Sigmoid colon (tissue), 7 donors: ENCODE measurements at places on chromosomes 6 and 20. TPM values are rescaled to one million over a fixed set of nuclear protein-coding genes. Genes with fewer than 3 reads are reported as not detected.

The HAO1 gene
- not detected for total RNA-seq

The HTR1B gene
- total RNA-seq: 0.68 TPM

GRCh38 chr6:130183271-130184222 is 39.2 kb downstream of the SAMD3 start:
- no peak for DNase-seq

DNA sequence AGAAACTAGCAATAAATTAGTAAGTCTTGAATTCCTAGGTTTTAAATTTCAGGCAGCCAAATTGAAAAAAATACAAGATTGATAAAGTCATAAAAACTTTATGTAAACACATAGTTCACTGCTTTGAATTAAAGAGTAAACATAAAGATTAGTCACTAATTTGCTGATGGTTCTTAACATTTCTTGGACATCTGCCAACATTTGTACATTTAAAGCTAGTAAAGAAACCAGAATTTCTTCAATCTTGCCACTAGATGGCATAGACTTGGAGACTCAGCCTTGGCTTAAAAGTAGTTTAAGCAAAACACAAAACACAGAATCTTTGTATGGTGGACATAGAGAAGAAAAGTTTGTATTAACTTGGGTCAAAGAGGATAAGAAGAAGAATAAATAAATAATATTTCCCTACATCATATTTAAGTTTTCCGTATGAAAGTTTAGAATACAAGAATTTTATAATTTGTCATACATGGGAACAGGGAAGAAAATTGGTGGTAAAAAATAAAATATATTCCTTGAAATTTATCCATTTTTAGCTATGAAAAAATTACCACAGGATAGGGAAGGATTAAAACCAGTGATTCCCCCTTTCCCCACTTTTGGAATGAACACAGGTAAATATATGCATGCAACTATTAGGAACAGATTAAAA is 41.7 kb upstream of the FAM135A start:
- no peak for DNase-seq

DNA sequence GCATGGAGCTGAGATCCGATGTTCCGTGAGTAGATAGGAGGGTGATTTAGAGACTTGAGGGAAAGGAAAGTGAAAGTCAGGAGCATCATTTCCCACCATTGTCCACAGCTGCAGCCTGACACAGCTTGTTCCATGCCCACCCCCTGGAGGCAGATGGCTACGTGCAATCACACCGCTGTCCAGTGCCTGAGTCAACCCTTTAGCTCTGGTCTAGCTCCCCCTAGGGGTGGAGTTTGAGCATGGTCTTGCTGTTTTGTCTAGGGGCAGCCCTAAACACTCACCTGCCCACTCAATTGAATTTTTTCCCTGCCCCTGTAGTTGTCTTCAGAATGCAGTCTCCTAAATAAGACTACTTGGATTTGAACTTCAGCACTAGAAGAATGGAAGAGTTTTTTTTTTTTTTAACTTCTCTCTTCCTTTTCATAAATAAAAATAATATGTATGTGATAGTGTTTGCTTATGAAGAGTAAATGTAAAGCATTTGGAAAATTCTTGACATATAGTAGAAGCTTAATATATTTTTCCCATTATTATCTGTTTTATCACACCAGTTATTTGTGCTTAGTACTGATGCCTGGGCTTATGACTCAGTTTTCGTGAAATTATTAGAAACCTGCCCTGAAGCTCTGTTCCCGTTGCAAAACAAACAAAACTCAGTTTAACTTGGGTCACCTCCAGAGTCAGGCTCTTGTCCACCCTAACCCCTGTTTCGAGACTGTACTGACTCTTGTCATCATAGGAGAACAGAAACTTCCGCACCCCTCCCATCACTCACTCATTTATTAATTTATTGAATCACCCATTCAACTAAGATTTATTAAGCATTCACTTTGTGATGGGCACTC is 814.8 kb downstream of the MAFB start:
- DNase-seq: peak; percentile 82
